ENCODE measurements at places on chromosomes 7 and 10.

DNA sequence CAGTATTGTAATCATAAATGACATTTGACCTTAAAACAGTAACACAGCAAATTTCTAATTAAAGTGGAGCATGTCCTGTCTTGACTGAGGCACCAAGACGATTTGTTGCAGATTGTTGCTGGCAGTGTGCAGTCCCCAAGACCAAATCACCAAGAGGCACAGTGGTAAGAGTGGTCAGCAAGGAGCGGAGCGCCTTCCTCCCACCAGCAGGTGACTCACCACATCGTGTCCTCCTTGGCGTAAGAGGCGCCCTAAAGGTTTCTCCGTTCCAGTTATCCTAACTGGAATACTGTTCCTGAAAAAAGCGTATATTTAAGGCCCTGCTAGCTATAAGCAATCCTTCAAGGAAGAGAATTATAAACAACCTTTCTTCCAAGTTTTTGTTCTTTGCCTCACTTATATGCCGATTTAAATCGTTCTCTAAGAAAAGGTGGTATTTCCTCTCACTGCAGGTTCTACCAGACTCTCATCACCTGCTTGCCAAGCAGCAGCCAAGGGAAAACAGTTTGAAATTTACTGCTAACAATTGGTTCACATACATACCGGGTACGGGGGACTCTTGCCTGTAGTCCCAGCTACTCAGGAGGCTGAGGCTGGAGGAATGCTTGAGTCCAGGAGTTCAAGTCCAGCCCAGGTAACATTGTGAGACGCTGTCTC is 10.7 kb upstream of the REPIN1 start:
- DNase-seq, result no peak

GRCh38 chr10:113282564-113282963 is 270.3 kb upstream of the HABP2 start:
- no peak for DNase-seq

DNA sequence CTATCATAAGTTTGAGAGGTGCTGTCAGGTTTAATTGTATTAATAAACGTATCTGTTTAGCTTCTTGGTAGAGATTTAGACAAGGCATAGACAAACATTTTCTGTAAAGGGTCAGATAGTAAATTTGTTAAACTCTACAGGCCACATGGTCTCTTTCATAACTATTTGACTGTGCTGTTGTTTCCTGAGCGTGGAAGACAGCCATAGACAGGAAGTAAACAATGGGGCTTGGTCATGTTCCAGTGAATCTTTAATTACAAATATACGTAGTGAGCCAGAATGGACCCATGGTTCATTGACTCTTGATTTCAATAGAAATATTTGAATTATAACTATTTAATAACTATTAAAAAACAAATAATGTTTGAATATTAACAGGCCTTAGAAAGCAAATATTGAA is 451.1 kb downstream of the SH2D4B start:
- no peak for DNase-seq

DNA sequence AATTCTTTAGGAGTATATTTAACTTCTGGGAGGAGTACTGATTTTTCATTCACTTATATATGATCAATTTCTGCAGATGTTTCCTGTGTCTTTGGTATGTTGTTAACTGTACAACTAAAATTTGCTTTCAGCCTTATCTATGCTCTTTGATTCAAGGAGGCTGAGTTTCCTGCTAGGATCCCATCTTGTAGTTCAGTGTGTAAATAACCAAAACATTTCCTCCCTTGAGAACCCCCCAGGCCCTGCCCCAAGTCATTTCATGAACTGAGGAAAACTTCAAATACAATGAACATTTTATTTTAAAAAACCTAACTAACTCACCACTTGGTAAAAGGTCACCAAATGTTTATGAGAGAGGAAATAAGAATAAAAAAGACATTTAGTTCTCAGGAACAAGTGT is 55.5 kb downstream of the VWA2 start:
- no peak for DNase-seq

- no peak for DNase-seq
Measured at GRCh38 chr10:25245165-25245564, 70.4 kb downstream of the GPR158 start.

DNA sequence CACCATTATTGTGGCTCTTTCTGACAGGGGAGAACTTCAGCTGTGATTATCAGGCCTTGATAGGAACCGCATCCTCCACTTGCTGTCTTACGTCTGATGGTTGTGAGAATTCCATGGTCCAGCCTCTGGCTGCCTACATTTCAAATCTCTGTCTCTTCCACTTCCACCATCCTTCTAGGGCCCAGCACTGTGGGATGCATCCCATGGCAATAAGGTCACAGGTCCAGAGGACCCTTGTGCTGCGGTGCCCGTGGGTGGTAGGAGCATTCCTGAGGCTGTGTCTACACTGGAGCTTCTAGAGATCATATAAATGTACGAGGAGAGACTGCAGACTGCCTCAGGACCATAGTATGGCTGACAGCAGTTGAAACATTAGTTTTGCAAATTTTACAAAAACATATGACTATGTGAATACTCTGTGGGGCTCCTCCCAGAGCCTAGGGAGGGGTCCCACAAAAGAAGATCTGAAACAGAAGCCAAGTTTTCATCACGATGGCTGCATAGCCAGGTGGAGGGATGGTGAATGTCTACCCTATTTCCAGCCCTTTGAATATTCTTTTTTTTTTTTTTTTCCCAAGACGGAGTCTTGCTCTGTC is 11.8 kb downstream of the CALML3 start:
- DNase-seq, result no peak

GRCh38 chr10:131249955-131250344 is 61.6 kb downstream of the TCERG1L start:
- no peak for DNase-seq

DNA sequence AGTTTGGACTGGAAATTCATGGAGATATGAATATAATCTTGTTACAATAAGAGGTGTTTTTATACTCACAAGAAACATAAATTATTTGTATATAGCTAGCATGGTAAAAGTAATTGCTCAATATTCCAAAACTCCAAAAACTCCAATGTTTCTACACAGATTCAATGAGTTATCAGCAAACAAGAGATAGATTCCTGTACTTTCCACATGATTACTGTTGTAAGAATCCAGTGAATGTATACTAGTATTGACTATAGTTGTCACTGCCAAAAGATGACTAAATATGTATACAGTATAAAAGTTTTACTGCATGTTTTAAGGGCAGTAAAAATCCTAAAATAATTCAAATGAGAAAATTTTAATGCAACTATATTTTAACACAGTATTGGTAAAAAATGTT is 10.7 kb downstream of the ATOH7 start:
- DNase-seq, result no peak

DNA sequence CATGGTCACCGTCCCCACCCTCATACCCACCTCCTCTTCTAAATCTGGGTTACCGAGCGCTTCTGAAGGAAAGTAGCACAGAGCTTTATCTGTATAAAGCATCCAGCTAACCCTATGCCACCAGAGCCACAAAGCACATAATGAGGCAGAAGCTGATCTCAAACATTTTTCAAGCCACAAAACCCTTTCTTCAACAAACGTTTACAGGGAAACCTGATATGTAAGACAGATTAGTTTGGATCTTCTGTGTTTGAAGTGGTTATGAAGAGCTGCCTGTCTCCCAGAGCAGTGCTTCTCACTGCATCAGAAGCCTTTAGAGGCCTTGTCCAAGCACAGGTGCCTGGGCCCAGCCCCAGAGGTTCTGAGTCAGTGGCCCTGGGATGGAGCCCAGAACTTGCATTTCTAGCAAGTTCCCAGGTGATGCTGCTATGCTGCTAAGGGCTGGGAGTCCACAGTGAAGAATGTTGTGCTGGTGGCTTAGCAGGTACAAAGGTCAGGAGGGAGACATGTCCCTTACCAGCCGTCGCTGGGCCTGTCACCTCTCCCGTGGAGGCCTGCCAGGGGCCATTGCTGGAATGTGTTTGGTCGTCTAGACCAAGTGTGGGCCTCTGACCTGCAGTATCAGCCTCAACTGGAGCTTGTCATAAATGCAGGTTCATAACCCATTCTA is 90.4 kb downstream of the TAF3 start:
- no peak for DNase-seq

GRCh38 chr10:121823993-121824463 is 103.8 kb downstream of the ATE1 start:
- peak; percentile 52 for DNase-seq

GRCh38 chr10:52906046-52906445 is 133.5 kb upstream of the MBL2 start:
- DNase-seq, result no peak

- peak; percentile 33 for DNase-seq
Measured at GRCh38 chr10:72702868-72703581, 11.1 kb downstream of the MCU start.

- DNase-seq, result no peak
Measured at GRCh38 chr10:132886211-132887099, 55.9 kb downstream of the CFAP46 start.

- peak; percentile 36 for DNase-seq
Measured at GRCh38 chr7:105399043-105399725, 10.5 kb upstream of the SRPK2 start.

GRCh38 chr7:101241015-101241363 is 3.4 kb upstream of the CLDN15 start:
- no peak for DNase-seq

DNA sequence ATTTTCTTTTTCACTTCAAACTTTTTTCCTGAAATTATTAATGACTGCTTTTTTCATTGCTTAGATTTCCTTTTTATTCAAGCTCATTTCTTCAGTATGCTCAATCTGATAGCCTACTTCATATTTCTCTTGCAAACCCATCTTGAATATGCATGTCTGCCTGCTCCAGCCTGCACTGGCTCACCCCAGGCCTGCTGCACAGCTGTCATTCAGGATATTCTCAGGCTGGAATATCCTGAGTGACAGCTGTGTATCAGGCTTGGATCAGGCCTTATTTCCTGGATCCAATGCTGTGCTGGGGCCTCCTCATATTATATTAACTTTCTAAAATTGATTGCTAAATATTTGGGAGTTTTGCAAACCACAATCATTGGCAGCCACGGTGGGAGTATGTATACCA is 120.2 kb upstream of the TNS3 start:
- no peak for DNase-seq

All from EL (cell line).